ENCODE measurements at places on chromosomes 2 and 18.

DNA sequence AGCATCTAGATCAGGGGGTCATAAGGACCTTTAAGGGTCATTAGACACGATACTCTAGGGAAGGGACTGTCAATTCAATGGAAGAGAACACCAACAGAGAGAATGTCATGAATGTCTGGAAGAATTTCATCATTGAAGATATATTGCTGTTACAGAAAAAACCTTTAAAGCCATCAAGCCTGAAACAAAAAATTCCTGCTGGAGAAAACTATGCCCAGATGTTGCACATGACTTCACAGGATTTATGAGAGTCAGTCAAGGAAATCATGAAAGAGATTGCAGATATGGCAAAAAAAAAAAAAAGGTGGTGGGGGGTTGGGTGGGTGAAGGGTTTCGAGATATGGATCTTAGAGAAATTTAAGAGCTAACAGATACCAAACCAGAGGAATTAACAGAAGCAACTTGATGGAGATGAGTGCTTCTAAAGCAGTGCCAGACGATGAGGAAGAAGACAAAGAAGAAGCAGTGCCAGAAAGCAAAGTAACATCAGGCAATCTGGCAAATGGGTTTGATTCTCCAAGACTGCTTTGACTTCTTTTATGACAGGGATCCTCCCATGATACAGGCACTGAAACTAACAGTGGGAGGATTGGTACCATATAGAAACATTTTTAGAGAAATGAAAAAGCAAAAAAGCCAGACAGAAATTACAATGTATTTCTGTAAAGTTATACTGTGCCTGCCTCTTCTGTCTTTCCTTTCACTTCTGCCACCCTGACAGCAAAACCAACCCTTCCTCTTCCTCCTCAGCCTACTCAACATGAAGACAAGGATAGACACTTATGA is 28.5 kb downstream of the MAP4K3 start:
- no peak for DNase-seq

DNA sequence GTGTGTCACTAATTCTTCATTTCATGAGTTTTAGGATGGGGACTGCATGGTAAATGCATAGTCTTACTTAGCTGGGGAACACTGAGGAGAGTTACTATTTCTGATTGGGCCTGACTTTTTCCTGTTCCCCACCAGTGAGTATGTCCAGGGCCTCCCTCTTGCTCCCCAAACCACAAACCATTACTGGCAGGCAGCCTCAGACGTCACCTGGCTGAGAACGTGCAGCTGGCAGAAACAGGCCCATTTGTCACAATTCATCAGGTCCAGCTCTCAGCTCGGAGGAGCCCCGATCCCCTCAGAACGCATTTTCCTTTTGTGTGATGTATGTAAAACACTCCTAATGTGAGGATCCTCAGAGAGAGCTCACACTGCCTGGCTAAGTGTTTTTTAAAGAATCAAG is 71.7 kb upstream of the SIX3 start:
- DNase-seq: no peak

- no peak for DNase-seq
Observed at GRCh38 chr2:197195518-197195917, 115.1 kb downstream of the ANKRD44 start.

DNA sequence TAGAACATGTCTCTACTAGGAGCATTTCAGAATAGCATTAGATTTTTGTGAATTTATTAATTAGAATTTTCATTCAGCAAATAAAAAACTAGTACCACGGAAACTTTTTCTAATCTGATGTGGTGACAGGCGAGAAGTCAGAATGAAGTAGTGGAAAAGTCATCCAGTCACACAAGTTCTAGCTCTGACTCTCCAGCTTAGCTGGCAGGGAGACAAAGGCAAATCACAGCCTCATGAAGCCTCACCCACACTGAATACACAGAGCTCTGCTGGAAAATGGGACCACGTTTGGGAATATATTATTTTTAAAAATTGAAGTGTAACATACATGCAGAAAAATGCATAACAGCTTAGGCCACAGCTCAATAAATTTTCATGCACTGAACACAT is 86.1 kb downstream of the L3MBTL4 start:
- DNase-seq: no peak

DNA sequence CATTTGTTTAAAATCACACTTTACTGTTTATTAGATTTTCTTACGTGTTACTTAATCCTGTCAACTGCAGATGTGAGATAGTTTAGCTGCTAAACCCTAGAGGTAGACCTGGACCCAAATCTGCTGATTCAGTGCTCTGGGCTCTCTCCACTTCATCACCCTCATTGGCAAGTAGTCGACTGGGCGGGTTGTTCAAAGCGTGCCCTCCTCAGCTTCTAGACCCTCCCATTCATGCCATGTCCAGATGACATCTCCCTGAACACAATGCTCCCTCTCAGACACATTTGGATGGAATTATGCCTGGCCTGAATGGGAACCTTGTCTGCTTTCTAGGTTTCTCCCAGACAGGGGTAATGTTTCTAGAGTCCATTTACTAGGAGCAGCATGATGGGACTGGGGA is 43.7 kb downstream of the RPIA start:
- no peak for DNase-seq

- no peak for DNase-seq
Observed at GRCh38 chr2:143953451-143954030, 566.4 kb downstream of the ZEB2 start.

DNA sequence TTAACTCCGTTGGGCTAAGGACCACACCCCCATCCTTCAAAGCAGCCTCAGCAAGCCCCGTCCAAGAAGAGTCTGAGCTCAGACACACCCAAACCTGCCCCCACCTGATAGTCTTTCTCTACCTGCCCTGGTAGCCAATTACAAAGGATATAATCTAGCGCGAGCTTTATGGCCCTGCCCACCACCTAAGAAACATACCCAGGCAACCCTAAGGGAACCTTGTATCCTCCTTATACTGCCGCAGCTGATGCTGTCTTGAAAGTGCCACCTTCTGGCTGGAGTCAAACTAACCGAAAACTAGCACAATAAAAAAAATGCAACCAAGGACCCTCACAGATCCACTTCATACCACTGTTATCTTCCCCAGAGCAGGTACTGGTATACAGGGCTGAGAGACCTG is 628.3 kb upstream of the REG3G start:
- no peak for DNase-seq

DNA sequence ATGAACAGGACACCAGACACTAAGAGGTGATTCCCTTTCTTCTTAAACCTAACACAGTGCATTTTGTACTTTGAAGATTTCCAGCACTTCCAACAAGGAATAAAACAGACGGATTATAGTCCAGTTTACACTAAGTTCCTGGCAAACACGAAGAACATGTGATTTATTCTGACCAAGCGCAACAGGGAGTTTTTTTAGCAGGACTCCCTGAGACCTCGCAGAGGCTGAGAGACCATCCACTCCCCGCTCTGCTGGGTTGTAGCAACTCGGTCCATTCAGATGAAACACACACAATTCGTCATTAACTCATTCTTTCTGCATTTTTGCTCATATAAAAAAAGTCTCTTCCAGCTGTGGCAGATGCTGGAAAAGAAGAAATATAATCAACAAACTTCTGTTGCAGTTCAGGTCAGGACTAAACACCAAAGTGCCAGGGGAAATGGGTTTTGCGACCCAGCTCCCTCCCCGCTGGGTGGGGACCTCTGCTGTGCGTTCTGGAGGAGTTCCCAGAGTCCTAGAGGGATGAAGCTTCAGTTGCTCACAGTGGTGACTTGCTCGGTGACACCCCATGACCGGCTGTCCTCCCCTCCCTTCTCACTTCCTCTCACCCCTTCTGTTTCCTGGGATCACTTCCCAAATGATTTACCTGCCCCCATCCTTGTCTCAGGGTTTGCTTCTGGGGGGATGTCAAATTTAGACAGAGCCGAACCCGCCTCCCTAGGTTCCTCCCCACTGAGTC is 52.5 kb downstream of the KCNF1 start:
- no peak for DNase-seq

DNA sequence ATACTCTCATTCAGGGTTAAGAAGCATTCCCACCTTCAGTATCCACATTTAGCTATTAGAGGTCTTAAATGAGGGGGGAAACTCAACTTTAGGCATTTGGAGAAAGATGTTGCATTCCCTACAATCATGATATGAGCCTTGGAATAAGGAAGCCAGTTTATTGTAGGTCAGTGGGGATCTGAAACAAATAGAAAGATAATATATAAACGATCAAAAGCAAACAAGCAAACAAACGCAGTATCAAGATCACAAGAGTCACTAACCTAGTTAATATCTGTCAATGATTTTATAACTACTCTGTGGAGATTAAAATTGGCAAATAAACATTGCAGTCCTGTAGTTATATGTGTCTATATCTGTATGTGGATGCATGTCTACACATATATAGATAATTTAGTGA is 152.4 kb upstream of the LRATD1 start:
- DNase-seq: no peak

GRCh38 chr2:187447336-187447735 is 716 bp downstream of the CALCRL start:
- DNase-seq: no peak

- DNase-seq: no peak
Observed at GRCh38 chr18:987325-988186, 82.9 kb downstream of the ADCYAP1 start.

DNA sequence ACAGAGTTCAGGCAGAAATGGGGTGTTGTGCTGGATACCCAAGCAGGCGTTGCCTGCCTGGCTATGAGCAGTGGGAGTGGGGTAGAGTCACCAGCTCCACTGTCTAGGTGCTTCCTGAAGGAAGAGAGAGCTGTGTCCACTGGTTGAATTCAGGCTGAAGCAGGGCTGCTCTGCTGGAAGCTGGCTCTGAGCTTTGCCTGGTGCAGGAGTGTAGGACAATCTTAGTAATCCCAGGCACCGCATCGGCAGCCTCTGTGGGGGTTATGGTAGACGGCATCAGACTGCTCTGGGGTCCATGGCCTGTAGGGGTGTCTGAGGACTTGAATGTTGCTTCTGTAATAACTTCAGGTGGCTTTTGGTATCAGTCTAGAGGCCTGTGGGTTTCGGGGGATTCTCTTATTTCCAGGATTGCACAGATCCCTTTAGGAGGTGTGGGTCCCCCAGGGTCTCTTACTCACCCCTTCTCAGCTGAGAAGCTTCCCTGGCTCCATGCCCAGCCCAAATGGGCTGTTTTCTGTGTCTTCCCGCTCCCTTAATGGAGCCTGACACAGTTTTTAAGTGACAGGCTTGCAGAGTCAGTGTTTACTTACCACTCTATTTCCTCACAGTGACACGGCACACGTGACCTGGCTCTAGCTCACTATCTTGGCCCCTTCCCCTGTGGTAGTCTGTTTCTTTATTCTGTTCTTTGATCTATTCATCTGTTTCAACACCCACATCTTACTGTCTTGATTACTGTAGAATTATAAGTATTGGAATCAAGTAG is 644.3 kb downstream of the CBLN2 start:
- DNase-seq: no peak

- no peak for DNase-seq
Observed at GRCh38 chr18:36595818-36596215, 233.0 kb downstream of the TPGS2 start.

DNA sequence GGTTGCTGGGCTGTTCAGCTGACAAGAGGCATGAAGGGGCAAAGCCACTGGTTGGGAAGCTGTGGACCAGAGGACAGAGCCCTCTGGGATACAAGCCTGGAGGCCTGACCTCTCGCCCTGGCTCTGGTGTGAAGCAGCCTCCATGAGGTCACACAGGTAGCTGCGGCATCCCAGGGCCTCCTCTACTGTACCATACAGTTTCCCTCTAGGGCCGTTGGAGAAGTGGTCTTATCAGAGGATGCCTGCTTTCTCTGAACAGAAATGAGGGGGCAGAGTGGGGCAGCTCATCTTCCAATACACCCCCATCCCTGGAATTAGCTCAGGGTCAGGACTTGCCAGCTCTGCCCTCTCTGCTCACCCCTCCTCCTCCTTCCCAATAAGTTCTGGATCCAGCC is 135.1 kb upstream of the SMAD2 start:
- DNase-seq: no peak

DNA sequence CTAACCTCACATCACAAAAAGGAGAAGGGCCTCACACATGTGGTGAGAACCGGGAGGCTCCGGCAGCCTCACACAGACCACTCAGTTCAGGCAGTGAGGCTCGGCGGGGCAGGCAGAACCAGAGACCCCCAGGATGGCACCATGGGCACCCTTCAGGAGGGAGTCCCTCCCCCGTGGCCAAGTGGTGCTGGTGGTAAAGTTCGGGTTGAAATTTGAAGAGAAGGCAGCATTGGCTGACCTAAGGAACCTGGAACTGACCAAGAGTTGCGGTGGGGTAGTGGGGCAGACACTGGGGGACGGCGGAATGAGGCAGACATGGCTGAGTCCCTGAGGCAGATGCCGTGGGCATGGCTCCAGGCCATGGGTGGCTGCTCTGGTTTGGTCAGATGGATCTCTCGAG is 239.3 kb upstream of the MYT1L start:
- no peak for DNase-seq

GRCh38 chr2:179595284-179595683 is 266.1 kb downstream of the ZNF385B start:
- DNase-seq: no peak

GRCh38 chr2:54048117-54048785 is 67.2 kb upstream of the ACYP2 start:
- no peak for DNase-seq

GRCh38 chr2:135980434-135981079 is 4.9 kb downstream of the DARS1 start:
- DNase-seq: no peak

DNA sequence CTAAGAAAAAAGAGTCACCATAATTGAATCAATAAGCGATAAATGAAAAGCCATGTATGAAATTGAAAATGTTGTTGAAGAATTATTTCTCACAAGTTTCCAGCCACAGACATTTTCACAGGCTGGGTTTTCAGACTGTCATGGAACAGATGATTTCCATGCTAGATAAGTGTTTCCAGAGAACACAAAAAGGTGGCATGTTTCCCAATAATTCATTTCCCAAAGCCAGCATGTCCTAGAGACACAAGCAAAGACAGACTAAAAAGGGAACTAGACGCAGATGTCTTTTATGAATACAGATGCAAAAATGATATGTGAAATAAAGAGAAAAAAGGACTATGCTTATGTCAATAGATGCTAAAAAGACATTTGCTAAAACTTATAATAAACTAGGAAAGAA is 255.1 kb downstream of the EIPR1 start:
- no peak for DNase-seq

- no peak for DNase-seq
Observed at GRCh38 chr2:60847854-60848253, 33.5 kb upstream of the REL start.

GRCh38 chr18:59049721-59050660 is 89.7 kb upstream of the SEC11C start:
- no peak for DNase-seq

- DNase-seq: no peak
Observed at GRCh38 chr2:39871291-39871761, 92.3 kb upstream of the THUMPD2 start.

GRCh38 chr2:186639939-186640338 is 50.1 kb downstream of the ITGAV start:
- DNase-seq: no peak

GRCh38 chr2:205984381-205984780 is 101.6 kb downstream of the INO80D start:
- no peak for DNase-seq

- no peak for DNase-seq
Observed at GRCh38 chr2:151845481-151845880, 17.3 kb upstream of the ARL5A start.

GRCh38 chr2:158179660-158180059 is 78.0 kb downstream of the UPP2 start:
- DNase-seq: no peak
